ENCODE measurements at places on chromosomes 6 and 20.

GRCh38 chr6:100691972-100692371, 189.2 kb downstream of the ASCC3 start:
- no peak for DNase-seq

DNA sequence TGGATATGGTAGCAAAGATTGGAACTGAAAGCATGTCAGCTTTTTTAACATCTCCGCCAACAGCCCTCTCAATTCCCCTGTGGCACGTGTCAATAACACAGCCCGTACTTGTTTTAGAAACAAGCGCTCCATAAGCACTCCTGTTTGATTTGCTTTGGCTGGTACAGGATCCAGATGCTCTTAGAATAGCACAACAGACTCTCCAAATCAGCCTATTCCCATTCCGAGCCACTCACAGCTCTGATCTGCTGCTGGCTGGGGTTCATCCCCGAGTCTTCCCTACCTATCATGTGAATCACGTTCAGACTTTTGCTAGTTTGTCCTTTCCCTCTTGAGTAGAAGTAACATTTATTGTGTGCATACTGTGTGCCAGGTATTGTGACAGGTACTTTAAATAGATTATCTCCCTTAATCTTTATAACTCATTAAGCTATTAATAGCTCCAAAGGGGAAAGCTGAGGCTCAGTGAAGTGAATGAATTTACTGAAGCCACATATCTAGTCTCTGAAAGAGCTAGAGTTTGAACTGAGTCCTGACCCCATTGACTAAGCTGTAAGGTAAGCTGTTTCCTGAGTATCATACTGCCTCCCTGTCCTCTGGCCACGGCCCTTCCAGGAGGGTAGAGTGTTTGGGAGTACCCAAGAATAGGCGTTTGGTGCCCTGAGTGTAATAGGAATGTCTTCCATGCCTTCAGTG, 46.7 kb downstream of the RALY start:
- DNase-seq: no peak

GRCh38 chr6:140988780-140989179, 1143.9 kb upstream of the GJE1 start:
- DNase-seq: no peak

- DNase-seq: no peak
Observed at GRCh38 chr6:74632196-74632875, 573.5 kb downstream of the COL12A1 start.

DNA sequence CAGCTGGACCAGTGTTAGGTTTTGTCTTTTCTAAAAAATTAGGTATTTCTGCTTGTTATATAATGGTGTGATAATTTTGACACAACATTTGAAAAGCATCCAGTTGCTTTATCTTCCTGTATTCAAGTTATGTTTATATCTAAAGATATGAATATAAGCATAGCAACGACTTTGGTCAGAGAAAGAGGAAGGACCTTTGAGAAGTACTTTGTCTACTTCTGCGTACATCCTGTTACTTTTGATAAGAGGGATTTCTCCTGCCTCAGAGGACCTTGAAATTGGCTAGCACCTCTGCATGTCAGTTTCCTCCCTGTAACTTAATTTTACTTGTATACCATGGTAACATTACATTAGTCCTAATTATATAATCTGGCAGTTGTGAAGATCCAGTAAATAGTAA, 24.8 kb downstream of the PHF20 start:
- no peak for DNase-seq

GRCh38 chr20:540391-541201, 3.0 kb downstream of the CSNK2A1 start:
- no peak for DNase-seq

DNA sequence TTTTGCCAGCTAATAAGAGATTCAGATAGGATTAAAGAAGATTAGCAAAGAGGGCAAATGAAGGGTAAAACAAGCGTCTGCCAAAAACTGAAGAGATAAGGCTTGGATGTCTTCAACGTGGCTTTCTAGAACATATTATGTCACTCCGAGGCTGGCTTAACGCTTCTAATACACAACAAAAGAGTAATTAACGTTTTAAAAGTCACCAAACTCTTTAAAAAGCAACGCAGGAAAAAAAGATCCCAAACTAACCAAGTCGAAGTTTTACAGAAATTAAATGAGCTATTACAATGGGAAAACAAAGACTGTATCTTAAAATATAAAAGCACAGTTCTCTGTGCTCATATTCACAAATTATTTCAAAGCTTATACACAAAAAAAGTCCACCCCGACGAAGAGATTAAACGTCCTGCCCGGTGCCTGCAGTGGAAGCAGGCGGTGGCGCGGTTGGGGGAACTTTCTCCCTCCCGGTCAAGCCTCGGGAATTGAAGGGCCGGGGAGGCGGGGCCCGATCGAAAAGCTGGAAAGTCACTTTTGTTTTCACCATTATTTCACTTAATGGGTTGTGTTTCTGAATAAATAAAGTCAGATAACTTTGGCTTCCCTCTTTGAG, 1.2 kb downstream of the MAK start:
- DNase-seq: no peak

DNA sequence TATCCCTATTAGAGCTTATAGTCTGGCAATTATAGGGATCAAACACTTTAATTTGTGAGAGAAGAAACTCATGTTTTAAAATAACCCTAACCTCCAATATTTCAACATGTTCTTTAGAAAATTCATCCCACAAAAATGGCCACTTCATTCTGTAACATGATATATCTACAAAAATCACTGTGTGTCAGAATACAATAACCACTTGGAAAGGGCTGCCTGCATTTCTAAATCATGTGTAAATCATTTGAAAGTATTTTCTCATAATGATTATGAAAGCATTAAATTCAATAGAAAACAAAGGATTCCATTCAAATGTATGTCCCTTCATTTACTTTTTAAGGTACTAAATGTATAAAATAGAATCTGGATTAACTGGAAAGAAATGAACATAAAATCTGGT, 101.4 kb upstream of the NHSL1 start:
- no peak for DNase-seq

DNA sequence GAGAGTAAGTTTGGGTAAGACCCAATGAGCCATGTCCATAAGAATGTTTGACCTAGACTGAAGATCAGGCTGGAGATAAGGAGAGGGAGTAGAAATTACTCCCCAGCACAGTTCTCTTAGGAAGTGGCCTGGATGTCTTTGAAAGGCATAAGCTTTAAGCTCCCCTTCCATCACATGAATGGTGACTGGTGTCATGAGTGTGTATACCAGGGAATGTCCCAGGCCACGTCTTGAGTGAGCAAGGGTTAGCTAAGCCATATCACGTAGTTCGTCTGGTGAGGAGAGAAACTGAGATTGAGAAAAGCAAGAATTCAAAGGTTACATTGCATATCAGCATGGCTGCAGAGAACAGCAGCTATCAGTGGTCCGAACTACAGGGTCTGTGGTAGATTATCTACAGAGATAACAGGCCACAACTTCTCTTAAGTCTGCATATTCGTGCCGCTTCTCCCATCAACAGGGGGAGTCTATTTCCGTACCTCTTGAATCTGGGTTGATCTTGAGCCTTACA, 60.1 kb upstream of the BMP2 start:
- no peak for DNase-seq

GRCh38 chr6:41579088-41579610, 33.0 kb downstream of the FOXP4 start:
- DNase-seq: no peak

DNA sequence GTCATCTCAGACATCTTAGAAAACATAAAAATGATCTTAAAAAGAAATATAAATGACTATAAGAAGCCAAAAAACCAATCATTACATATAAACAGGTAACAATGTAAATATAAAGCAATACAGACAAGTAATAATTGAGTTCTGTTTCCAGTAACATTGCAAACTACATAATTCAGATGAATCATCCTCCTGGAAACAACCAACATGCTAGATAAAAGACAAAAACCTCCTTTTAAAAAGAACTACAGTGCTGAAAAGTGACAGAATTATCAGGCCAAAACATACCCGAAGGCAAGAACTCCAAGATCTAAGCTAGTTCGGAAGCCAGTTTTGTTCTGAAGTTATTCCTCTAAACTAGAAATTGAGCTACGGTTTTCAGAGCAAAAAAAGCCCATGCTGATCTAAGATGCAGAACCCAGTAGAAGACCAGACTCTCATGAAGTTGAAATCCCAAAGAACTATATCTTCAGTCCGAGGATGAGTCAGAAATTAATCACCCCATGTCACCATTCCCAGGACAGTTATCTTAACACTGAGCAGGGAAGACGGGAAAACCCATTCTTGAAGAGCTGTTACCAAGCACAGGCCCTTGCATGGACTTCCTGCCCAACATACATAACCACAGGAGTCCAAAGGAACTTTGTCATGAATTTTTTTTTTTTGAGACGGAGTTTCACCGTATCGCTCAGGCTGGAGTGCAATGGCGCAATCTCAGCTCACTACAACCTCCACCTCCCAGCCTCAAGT, 9.8 kb downstream of the PGM3 start:
- DNase-seq: no peak

DNA sequence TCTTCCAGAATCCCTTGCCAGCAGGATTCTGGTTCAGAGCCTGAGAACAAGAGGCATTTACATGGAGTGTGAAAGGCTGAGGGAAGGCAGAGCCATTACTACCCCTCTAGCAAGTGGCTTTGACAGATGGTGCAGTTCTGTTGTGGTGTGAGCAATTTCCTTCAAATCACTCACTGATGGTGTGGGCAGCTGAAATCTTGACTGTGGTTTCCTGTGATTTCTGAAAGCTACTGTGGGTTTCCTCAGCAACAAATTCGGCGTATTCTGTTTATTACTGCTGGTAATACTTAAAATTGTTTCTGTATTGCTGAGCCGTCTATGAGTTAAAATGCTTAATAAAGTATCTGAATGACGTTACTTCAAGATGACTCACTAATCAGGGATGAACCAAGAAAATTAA, 181.5 kb upstream of the TCF21 start:
- DNase-seq: no peak

DNA sequence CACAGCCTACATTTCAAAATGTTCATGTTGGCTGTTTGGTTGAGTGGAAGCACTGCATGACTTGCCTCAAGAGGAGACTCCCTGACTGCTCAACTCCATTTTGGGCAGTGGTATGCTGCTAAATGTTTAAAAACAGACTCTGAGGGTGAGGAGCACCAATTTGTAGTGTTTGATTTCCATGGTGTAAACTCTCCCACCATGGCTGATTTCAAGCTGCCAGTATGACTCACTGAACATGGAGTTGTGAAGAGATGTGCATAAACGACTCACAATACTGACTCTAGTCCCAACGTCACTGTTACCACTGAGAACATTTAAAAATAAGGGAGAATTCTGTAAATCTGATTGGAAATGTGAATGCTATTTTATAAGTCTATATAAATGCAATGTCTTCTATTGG, 70.4 kb downstream of the BACH2 start:
- no peak for DNase-seq

DNA sequence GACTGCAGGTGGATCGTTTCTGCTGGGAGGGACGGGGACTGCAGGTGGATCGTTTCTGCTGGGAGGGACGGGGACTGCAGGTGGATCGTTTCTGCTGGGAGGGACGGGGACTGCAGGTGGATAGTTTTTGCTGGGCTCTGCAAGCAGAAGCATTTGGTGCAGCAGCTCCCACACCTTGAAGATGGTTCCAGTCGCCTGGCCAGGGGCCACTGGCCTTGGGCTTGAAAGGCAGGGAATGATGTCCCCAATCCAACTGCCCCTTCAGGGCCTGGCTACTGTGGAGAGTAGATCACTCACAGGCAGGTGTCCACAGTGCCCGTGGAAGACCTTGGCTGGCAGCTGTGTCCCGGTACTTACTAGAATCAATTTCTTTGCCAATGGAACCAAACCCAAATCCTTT, 68.2 kb downstream of the PSMG4 start:
- no peak for DNase-seq

- DNase-seq: no peak
Observed at GRCh38 chr6:169034516-169035167, 219.0 kb downstream of the THBS2 start.

GRCh38 chr20:24781418-24781980, 167.6 kb upstream of the CST7 start:
- no peak for DNase-seq

DNA sequence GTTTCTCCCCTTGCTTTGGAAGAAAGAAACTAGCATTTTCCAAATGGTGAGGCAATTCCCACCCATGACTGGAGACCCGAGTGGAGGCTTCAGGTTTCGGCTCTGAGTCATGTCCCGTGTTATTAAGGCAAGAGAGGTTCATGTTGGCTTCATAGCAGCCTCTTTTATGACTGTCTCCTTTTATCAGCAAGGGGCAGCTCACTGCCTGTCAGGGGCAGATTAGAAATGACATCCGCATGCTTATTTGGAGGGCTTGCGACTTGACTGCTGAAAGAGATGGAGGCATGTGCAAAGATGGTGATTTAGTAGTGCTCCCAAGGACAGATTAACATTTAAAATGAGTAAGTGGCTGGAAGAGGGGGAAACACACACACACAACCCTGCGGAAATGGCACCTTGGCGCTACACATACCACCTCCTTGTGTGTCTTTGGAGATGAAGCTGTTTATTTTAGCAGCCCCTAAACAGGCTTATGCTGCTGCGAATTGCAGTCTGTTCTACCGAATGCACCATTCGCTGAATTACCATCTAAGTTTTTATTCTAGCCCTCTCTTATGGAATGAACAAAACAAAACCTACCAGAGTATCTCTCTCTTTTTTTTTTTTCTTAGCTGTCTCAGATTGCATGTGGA, 52.1 kb upstream of the VSTM2L start:
- DNase-seq: no peak

GRCh38 chr6:30568245-30568644, 3.0 kb upstream of the ABCF1 start:
- DNase-seq: no peak

- no peak for DNase-seq
Observed at GRCh38 chr6:14921170-14921569, 324.7 kb upstream of the JARID2 start.

- no peak for DNase-seq
Observed at GRCh38 chr6:135811170-135811569, 40.3 kb upstream of the PDE7B start.

DNA sequence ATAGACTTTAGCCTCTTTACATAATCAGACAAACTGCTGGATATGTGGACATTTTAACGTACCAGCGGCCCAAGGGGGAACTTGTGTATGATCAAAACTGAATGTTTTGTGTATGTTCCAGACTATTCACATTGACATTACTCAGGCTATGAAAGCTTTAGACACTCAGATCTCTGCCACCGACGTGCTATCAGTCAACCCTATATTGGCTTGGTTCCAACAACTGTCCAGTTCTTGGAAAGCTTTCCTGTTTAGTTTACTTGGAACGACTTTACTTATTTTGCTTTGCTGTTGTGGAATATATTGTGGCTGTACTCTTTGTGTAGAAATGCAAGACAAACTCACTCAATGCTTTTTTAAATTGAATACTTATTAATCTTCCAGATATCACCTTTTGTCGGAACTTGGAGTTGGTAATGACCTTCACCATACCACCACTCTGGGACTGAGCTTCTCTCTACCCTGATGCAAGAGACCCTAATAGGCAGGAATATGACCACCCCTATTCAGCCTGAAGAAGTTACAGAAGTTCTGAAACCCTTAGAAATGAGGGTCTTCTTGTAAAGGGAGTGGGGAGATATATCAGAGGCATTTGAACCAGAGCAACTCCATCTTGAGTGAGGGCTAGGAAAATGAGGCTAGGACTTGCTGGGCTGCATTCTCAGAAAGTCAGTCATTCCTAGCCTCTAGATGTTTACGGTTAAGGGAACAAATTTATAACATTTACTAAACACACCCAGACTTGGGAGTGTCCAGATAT, 49.0 kb upstream of the PAX1 start:
- DNase-seq: no peak

GRCh38 chr6:117624869-117625481, 22.7 kb upstream of the GOPC start:
- no peak for DNase-seq

- DNase-seq: no peak
Observed at GRCh38 chr6:17100806-17101205, 1.0 kb upstream of the STMND1 start.

- DNase-seq: no peak
Observed at GRCh38 chr6:10759884-10760329, 12.3 kb downstream of the TMEM14B start.

Data from NCI-H187 (cell line).